ENCODE measurements at places on chromosomes 1 and 21.

DNA sequence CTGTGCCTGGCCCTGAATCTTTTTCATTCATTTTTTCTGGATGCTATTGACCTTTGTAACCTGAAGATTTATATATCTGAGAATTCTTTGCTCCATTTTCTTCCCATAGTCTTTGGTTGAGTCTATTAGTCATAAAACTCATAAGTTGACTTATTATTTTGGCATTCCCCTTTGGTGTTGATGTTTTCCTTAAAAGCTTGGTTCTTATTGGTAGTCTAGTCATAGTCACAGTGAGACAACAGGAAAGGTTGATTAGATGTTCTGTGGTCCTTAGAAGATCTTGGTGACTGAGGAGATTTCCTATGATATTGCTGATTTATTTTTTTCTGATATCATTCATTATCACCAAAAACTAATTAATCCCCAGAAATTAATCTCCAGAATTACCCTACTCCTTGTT, 86.2 kb downstream of the PTPRC start:
- no peak overlapping the region for H3K4me3 ChIP-seq
- H3K36me3 ChIP-seq, result no peaks in the 10 kb centered on the region
- no peak overlapping the region for H3K27ac ChIP-seq

DNA sequence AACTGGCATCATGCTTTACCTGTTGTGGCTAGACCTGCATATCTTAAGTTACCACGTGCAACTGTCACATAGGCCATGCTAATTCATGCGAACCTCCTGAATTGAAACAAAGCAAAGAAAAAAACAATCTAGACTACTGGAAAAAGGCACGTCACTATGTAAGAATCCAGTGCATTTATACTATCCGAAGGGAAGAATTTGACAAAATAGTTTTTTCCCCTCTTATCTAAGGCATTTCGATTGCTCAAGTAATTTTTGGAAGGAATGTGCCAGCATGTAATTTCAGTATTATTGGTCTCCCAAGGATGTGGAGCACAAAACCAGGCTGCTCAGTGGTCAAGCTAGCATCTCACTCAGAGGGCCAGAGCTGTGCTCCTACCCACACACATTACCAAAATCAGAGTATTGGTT, 31.5 kb upstream of the C1orf198 start:
- H3K4me1 ChIP-seq, result peaks cover 12% of the 10 kb centered on the region
- H3K27me3 ChIP-seq, result no peaks in the 10 kb centered on the region
- no peak overlapping the region for H3K4me3 ChIP-seq
- H3K36me3 ChIP-seq, result no peaks in the 10 kb centered on the region
- peak overlapping the region; percentile 37 for H3K27ac ChIP-seq

DNA sequence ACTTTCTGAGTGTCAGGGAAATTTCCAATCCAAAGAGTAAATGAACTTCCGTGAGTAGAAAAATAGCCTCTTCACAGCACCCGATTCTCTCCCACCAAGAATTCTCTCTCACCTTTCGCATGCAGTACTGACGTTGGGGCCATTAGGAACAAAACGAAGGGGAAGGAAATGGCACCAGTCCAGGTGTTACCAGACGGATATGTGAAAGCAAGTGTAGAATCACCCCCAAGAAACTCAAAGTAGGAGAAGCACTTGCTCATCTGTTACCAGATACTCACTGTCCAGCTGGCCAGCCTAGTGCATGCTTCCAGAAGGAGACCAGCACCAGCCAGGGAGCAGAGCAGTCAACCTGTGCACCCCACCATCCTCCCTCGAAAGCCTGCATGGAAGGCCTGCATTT, 55.1 kb downstream of the ITPKB start:
- no peak overlapping the region for H3K27ac ChIP-seq
- H3K27me3 ChIP-seq, result no peaks in the 10 kb centered on the region
- no peak overlapping the region for H3K4me3 ChIP-seq
- no peaks in the 10 kb centered on the region for H3K36me3 ChIP-seq
- H3K4me1 ChIP-seq, result peaks cover 62% of the 10 kb centered on the region

DNA sequence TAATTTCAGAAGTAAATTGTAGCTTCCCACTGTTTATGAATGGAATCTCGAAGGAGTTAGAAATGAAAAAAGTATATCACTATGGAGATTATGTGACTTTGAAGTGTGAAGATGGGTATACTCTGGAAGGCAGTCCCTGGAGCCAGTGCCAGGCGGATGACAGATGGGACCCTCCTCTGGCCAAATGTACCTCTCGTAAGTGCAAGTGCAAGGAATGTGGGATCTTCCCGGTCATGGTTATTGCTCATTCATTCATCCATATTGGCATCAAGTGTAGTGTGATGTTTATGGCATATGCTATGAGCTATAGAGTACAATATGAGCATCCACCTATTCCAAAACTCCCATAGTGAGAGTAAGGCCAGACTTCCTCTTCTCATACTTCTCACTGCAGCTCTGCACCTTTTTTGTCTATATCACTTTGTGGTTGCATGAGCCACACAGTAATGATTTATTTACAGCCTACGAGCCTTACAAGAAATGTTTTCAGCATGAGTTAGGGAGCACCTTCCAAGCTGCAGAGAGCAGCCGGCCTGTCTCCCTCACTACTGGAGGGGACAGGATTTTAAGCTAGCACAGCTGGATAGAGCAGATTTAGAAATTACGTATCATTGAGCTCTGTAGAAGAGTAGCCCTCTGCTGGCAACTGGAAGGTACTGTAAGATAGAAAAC, 24.9 kb upstream of the CR1L start:
- DNase-seq, result no peak
- no peaks in the 10 kb centered on the region for H3K36me3 ChIP-seq
- H3K4me1 ChIP-seq, result no peaks in the 10 kb centered on the region
- H3K27me3 ChIP-seq, result no peaks in the 10 kb centered on the region

DNA sequence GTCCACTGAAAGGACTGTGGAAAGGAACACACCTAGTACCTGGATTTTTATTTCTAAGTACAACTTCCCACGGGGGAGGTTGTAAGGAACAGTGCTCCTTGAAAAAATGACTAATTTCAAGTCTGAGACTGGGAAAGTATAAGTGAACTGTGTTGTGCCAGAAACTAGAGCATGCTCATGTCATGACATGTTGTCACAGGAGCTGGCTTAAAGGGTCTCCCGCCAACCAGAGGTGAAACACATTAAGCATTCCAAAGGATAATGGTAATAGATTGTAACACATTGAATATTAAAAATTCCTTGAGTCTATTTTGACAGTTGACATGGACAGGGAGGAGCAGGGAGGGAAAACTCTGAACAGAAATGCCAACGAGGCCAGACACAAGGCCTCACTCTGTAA, 6.3 kb downstream of the ATP2B4 start:
- no peak for DNase-seq
- no peak overlapping the region for H3K27ac ChIP-seq
- H3K27me3 ChIP-seq, result no peaks in the 10 kb centered on the region
- peaks cover 63% of the 10 kb centered on the region for H3K4me1 ChIP-seq
- no peaks in the 10 kb centered on the region for H3K36me3 ChIP-seq

DNA sequence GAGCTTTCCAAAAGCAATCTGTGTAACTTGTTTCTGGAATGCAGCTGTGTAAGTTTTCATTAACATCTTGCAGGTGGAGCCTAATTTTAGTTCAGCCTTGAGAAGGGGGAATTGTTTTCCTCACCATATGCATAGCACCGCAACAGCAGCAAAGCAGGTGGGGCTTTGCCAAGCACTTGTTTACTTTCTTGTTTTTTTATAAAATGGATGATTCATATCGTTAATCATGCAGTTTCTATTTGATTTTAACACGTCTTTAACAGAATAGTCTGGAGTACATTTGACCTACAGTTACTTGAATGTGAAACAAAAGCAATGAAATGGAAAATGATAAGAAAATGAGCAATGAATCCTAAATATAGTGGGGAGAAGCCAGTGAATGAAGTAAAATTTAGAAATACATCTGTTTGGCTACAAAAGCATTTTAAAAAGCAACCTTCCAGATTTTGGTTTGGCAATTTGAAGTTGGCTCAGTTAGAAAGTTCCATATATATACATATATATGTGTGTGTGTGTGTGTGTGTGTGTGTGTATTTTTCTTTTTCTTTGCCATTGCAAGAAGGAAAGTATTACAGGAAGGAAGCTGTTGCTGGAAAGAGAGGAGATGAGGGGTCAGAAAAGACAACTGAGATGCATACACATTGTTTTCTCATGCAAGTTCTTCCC, 119.0 kb upstream of the ADGRL2 start:
- no peaks in the 10 kb centered on the region for H3K27me3 ChIP-seq
- peaks cover 4% of the 10 kb centered on the region for H3K4me1 ChIP-seq
- DNase-seq, result no peak
- H3K4me3 ChIP-seq, result peak overlapping the region; percentile 43
- H3K36me3 ChIP-seq, result no peaks in the 10 kb centered on the region

DNA sequence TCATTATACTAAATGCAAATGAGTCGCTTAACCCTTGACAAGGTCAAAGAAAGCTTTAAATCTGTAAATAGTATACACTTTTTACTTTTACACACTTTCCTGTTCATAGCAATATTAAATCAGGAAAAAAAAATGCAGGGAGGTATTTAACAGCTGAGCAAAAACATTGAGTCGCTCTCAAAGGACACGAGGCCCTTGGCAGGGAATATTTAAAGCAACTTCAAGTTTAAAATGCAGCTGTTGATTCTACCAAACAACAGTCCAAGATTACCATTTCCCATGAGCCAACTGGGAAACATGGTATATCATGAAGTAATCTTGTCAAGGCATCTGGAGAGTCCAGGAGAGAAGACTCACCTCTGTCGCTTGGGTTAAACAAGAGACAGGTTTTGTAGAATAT, 62.7 kb downstream of the CAPN2 start:
- H3K4me1 ChIP-seq, result peaks cover 43% of the 10 kb centered on the region
- no peak overlapping the region for H3K27ac ChIP-seq
- H3K4me3 ChIP-seq, result no peak overlapping the region
- H3K27me3 ChIP-seq, result no peaks in the 10 kb centered on the region
- peaks cover 38% of the 10 kb centered on the region for H3K36me3 ChIP-seq

DNA sequence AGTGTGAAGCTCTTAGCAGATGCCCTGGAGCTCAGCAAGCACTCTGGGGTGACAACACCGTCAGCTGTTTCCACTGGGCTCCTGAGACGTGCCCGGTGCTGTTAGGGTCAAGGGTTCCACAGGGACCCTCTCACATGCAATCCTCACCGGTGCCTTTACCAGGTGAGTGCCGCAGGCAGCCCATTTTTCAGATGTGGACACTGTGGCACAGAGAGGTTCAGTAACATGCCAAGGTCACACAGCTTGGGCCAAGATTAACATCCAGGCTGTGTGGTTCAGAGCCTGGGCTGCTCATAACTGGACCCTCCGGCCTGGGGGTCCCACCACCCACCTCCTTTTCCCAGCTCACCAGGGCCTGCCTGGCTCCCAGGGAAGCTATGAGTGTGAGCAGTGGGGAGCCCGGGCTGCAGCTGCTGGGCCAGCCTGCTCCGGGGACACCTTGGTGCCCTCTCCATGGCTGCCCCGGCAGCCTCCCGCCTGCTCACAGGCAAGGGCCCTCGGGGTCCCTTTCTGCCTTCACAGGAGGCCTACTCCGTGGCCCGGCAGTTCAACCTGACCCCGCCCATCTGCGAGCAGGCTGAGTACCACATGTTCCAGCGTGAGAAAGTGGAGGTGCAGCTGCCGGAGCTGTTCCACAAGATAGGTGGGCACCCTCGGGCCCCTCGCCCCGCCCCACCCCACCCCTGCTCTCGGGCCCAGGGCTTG, 49.3 kb downstream of the KCNAB2 start:
- H3K4me1 ChIP-seq, result no peaks in the 10 kb centered on the region
- no peaks in the 10 kb centered on the region for H3K27me3 ChIP-seq
- H3K27ac ChIP-seq, result no peak overlapping the region
- no peaks in the 10 kb centered on the region for H3K36me3 ChIP-seq
- DNase-seq, result no peak

GRCh38 chr1:25703041-25703440, 86.5 kb downstream of the MAN1C1 start:
- no peak overlapping the region for H3K27ac ChIP-seq
- H3K36me3 ChIP-seq, result no peaks in the 10 kb centered on the region
- H3K4me1 ChIP-seq, result peaks cover 25% of the 10 kb centered on the region
- DNase-seq, result no peak
- no peak overlapping the region for H3K4me3 ChIP-seq

DNA sequence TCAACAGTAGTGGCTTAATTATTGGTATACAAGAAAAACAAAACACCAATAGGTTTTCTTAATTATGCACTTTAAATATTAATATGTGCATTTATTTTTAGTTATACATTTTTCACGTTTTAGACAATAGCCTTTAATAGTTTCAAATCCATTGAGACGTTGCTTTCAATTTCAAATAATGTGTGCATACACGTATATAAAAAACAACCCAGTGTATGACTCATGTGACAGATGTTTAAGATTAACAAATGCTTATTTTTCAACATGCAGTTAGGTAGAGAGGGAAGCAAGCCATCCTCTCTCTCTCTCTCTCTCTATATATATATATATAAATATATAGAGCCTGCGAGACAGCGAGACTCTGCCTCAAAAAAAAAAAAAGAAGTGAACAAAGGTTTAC, 24.3 kb downstream of the EYA3 start:
- H3K4me3 ChIP-seq, result no peak overlapping the region
- H3K27ac ChIP-seq, result no peak overlapping the region
- DNase-seq, result no peak
- peaks cover 7% of the 10 kb centered on the region for H3K4me1 ChIP-seq

GRCh38 chr1:108661030-108661609, at the start of gene HENMT1:
Gene HENMT1 (minus strand): TSS chr1:108661093. CDS start chr1:108659884, 1,209 bp downstream.
- peaks cover 6% of the 10 kb centered on the region for H3K4me1 ChIP-seq
- H3K4me3 ChIP-seq, result peak within 1 kb of the TSS; percentile 95
- no peaks in the 10 kb centered on the region for H3K36me3 ChIP-seq
- DNase-seq, result no peak

DNA sequence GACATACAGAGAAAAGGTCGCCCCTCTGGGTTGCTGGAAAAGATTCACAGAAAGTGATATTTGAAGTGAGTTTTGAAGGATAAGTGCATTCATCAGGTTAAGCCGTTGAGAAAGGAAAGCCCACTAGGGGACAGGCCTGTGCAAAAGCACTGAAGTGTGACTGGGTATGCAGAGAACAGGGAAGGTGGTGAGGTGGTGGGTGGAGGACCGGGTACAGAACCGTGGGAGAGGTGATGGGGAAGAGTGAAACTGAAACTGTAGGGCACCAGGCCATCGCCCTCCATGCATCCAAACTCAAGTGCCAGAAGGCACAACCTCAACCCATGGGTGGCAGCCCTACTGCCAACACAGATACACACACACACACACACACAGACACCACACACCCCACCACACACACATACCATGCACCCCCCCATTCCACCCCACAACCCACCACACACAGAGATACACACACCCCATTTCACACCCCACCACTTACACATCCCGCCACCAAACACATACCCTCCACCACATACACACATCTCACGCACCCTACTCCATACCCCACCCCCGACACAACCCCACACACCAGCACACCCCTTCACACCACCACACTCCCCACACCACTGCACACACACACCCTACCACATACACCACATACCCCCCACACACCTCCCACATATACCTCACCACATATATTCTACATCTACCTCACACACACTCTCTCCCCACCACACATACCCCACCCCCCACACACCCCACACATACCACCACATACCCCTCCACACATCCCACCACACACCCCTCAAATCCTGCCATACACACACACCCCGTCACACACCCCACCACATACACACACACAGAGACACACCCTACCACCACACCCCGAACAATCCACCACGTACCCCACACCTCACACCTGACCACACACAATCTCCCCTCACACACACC, 59.0 kb downstream of the TSEN15 start:
- H3K4me1 ChIP-seq, result no peaks in the 10 kb centered on the region
- H3K27ac ChIP-seq, result no peak overlapping the region
- DNase-seq, result no peak
- no peaks in the 10 kb centered on the region for H3K27me3 ChIP-seq

Measured in thoracic aorta (tissue), 2 donors.